ENCODE measurements at places on chromosomes 6 and 20.

DNA sequence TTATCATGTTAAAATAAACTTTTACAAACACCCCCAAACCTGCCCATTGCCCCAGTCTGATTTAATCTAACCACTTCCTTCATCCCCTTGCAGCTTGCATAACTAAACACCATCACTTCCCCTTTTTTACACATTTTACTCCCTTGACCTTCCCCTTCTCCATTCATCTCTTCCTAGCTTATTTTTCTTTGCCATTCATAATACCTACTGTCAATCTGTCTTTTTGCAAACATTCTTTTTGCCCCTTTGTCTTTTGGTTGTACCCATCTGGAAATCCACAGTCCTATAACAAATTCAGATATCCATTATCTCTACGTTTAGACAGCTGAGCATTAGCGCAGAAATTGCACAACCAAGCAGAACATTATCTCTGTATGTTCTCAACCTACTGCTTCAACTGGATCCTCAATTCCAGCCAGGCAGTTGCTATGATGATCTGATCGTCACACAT, 51.2 kb downstream of the C6orf52 start:
- no peak for DNase-seq

DNA sequence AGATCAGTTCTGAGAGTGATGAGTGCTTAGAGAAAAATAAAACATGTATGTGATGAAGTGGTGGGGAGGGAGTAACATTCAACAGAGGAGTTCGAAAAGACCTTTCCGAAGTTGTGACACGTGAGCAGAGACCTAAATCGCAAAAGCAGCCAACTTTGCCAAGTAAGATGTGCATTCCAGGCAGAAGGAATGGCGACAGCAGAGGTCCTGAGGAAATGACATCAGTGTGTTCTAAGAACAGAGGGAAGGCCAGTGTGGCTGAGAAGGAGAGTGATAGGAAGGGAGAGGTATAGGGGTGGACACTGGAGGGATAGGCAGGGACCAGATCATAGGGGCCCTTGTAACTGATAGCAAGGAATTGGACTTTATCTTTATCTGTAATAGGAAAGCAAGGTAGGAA, 51.3 kb downstream of the ADAT2 start:
- DNase-seq, result no peak

DNA sequence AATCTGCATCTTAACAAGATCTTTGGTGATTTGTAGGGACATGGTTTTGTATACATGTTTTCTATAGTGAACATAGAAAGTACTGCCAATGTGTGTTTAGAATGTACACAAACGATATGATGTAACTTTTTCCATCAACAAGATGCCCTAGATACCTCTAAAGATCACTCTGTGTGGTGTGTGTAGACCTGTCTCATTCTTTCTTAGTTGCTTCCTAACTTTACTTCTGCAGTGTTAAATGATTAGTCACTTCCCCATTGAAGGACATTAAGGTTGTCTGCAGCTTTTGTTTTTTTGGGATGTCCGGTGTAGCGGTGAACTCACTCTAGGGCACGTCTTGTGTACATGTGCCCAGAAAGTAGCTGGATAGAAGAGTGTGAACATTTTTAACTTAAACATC, 35.9 kb downstream of the CDYL start:
- DNase-seq, result no peak

DNA sequence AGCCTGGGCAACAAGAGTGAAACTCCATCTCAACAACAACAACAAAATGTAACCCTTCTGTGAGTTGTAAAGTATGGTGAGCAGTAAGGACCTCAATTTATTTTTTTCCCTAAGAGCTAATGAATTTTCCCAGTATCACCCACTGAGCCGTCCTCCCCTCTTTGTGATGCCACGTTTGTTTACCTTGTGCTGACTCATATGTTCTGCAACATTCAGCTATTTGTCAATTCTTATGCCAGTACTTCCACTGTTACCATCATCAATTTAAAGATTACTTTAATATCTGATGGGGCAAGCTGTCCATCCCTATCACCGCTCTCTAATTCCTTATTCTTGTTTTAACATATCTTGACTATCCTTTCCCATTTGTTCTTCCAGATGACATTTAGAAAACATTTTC, 37.5 kb downstream of the MAK start:
- no peak for DNase-seq

DNA sequence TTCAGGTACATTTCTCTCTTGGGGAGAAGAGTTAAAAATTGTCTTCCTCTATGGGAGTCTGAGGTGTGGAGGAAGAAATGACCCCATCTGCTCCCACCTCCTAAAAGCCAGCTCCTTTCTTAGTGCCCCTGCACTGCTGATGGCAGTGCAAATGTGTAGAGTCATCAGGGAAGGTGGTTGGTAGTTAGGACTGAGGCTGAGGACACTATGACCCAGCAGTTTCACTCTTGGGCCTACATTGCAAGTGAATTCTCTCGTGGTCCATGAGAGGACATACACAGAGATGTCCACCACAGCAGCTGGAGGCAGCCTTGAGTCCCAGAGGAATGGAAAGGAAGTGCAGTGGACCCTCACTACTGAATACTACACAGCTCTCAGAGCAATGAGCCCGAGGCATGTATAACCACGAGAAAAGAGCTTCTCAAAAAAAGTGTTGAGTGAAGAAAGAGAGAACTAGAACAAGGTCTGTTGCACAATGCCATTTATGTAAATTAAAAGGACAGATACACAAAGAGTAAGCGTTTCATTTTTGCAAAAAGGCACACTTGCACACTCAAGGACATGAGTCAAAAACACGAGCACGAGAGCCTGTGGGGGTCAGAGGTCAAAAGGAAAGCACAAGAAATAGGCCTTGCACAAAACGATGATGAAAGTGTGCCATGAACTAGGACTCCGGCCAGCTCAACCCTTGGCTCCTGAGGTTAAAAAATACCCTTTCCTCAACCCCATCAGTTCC, 308.2 kb upstream of the PRND start:
- DNase-seq, result no peak

- DNase-seq, result no peak
These were observed 24.9 kb downstream of the DSE start for GRCh38 chr6:116395647-116396046.

DNA sequence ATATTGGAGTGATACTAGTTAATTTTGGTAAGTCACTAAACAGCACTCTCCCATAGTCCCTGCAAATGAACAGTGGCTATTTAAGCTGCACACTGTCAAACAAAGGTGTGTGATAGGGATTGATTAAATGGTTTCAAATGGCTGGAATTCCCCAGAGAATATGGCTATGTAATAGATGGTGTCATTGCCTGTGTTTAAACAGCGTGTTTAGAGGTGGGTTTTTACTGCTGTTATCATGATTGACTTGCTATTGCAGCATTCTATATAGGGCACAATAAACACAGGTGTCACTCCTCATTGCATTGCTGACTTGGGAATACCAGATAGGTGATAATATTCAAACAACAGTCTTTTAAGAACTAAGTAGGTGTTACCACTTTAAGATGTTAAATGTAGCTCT, 171.7 kb upstream of the MAN1A1 start:
- DNase-seq, result no peak

- no peak for DNase-seq
These were observed 151.7 kb downstream of the GRIK2 start for GRCh38 chr6:101545191-101545590.

DNA sequence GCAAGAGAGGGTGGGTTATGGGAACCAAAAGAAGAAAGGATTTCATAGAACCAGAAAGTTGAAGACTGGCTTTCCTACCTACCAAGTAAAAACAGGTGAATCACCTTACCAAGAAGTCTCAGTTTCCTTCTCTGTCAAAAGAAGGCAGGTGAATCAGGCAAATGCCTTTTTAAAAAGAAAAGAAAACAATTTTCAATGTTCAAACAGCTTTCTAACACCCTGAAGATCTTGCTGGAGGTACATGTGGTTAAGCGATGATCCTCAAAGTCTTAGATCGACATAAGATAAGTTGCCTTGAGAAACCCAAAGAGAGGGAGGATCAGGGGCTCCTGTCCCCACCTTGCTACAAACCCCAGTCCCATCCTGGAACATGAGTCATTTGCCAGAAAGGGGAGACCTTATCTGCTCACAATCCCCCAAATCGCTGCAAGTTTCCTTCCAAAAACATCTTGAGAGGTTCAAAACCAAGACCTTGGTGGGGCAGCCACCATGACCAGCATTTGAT, 71.6 kb downstream of the NFATC2 start:
- no peak for DNase-seq

GRCh38 chr20:13262671-13263360, 41.7 kb downstream of the ISM1 start:
- no peak for DNase-seq

DNA sequence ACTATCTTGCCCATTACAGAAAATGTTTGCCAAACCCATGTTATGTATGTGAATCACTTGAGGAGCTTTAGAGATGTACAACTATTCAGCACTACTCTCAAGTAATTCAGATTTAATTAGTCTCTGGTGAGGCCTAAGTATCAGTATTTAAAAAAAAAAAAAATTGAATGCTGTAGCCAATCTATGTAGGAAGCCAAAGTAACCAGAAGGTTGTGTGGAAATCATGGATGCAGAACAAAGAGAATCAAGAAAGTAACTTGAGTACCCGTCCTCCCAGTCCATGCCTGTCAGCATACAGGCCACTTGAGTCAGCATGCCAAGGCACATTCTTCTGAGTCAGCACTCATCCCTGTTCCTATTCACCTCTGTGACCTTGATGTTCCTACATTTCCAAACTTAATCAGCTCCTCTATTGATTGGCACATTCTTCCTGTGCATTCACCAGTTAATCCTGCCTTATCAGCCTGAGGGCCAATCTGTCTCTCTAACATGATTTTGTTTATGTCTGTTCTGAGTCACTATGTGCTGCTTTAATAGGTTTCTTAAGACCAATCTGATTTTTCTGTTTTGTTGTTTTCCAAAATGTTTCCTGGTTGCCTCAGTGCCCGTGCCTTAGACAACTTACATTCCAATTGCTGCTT, 165.6 kb downstream of the KCNQ5 start:
- no peak for DNase-seq

GRCh38 chr6:57324538-57324937, 7.1 kb downstream of the PRIM2 start:
- DNase-seq, result peak; percentile 0

- DNase-seq, result peak; percentile 48
These were observed 404.6 kb downstream of the BTBD9 start for GRCh38 chr6:38234934-38235682.

DNA sequence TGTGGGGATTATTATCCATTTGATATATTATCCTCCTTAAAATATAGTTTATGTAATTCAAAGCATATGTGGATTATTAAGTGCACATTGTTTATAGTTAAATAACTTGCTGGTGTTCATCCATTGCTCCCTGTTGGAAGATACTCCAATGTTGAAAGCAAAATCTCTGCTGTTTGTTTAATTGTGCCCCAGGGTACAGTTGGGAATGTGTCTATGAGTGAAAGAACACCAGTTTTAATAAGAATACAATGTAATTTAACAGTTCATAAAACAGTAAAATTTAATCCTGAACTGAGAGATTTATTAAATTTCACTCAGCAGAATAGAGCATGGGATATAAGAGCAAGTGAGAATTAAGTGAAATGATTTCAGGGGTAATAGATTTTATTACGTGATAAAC, 364.9 kb downstream of the GRIK2 start:
- DNase-seq, result no peak

DNA sequence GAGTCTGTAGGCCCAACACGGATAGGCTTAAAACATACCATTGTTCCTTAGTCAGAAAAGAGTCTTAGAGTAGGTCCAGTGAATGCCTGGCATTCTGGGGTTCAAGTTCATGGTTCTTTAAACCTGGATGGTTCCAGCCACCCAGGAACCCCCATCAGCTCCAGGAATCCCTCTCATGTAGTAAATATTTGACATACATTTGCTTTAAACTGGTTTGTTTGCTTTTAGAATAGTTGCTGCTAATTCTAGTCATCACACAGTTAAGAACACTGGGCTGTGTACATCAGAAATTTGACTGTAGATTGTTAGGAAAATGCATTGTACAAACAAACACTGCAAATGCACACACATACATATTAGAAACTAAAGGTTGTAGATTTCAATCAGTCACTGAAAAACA, 30.6 kb upstream of the PBOV1 start:
- peak; percentile 22 for DNase-seq

GRCh38 chr20:44727651-44728050, 12.5 kb downstream of the CCN5 start:
- no peak for DNase-seq

GRCh38 chr20:45301824-45302271, 4.8 kb upstream of the RBPJL start:
- no peak for DNase-seq

DNA sequence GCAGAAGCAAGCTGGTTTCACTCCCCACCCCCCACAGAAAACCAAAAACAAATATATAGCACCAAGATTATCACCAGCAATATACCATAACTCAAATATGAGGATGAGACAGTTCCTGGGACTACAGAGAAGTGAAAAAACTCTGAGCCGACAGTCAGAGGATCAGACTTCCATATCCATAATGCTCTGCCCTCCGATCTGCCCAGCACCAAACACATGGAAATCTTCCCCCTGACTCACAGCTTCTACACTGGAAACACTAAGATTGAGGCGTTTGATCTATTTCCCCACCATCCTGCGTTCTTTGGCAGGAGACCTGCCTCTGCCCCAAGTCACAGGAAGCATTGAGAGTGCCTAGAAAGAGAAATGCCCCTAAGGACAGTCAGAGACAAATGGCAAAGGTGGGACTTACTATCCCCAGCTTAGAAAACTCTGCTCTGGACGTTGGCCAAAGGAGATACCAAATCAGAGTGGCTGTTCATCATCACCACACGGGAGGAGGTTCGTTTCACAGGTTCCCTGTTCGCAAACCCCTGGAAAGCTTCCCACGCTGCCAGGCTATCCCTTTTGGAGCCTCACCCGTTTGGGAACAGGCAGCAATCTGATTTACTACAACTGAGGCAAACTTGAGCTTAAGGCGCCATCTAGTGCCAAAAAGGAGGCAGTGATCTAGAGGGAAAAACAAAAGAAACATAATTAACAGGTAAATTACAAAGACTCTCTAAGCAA, 48.7 kb upstream of the SRSF6 start:
- DNase-seq, result peak; percentile 78

DNA sequence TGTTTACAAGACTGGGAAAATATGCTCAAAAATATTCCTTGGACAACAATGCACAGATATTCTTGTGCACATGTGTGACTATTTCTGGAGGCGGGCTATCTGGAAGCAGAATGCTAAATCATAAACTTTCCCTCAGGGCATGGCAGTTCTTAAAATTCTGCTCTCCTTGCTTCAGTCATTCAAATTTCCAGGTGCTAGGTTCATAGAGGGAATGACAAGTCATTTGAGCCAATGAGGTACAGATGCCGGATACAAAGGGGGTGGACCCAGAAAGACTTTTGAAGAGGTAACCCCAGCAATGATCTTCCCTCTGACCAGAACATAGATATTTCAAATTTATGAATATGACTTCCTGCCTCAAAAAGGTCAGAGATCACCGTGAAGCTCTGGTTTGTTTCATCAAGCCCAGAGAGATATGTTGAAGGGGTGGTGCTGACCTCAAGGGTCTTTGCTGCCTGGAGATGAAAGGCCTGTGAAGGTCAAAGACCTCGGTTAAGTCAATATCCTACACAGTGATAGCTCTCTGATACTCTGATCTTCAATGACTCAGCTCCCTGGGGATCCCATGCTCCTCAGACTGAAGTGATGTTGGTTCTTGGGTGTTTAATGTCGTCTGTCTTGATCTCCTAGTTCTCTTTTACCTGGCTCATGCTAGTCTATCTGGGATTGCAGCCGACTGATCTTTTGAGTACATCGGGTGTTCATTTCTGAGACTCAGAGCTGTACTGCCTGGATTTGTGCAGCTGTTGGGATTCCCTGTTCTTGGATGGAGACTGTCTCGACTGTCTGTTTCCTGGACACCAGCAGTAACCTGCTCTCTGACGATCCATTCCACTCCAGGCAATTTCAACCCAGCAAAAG, 47.5 kb upstream of the TSHZ2 start:
- DNase-seq, result no peak
